ENCODE measurements at places on chromosomes 16 and 17. TPM values are rescaled to one million over a fixed set of nuclear protein-coding genes. Genes with fewer than 3 reads are reported as not detected.
A peak's percentile ranks its signal among the peaks of the same experiment; 100 is the strongest.

- no peaks in the 10 kb centered on the region for H3K36me3 ChIP-seq
- no peaks in the 10 kb centered on the region for H3K4me1 ChIP-seq
- no peaks in the 10 kb centered on the region for H3K27me3 ChIP-seq
- DNase-seq: no peak
- no peak overlapping the region for H3K27ac ChIP-seq
Observed at GRCh38 chr17:66441101-66441661, 138.8 kb downstream of the PRKCA start.

Gene HOXB8
- not detected for total RNA-seq

Gene ZDHHC1
- 33.3 TPM for total RNA-seq

GRCh38 chr16:70267516-70267915 lies 15.8 kb upstream of the EXOSC6 start:
- peak; percentile 18 for DNase-seq
- no peak overlapping the region for H3K27ac ChIP-seq
- H3K4me3 ChIP-seq: no peak overlapping the region
- H3K4me1 ChIP-seq: no peaks in the 10 kb centered on the region
- H3K27me3 ChIP-seq: no peaks in the 10 kb centered on the region

DNA sequence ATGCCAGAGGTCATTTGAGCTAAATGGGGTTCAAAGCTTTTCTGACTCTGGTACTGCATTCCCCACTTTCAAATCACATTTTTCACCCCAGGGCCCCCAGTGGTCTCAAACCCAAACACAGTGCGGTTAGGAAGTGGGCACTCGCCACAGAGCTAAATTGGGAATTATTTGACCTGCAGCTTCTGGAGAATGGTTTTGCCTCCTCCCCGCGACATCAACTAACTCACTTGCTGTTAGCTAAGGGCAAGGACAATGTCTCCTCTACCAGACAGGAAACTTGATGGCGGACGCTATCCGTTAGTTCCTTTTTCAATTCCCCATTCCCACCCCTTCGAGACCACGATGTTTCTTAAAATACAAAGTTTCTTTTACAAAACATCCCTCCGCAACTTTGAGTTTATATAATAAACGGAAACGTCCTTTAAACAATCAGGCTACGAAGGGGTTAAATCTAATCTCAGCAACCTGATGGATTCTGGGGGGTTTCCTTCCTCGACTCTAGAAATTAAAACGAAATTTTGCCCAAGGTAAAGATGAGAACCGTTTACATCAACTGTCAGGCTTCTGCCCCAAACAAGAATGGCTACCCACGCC lies 500 bp upstream of the KAT7 start:
- H3K36me3 ChIP-seq: no peaks in the 10 kb centered on the region
- peaks cover 43% of the 10 kb centered on the region for H3K4me1 ChIP-seq
- peak overlapping the region; percentile 99 for H3K27ac ChIP-seq

GRCh38 chr17:83176623-83177583 lies 97.5 kb downstream of the METRNL start:
- no peaks in the 10 kb centered on the region for H3K36me3 ChIP-seq
- no peak overlapping the region for H3K4me3 ChIP-seq
- peaks cover 19% of the 10 kb centered on the region for H3K4me1 ChIP-seq

- peaks cover 29% of the 10 kb centered on the region for H3K4me1 ChIP-seq
- no peak for DNase-seq
- H3K27me3 ChIP-seq: no peaks in the 10 kb centered on the region
- no peak overlapping the region for H3K27ac ChIP-seq
- H3K4me3 ChIP-seq: peak overlapping the region; percentile 96
Observed at GRCh38 chr17:30377574-30378240, 1.0 kb upstream of the CPD start.

DNA sequence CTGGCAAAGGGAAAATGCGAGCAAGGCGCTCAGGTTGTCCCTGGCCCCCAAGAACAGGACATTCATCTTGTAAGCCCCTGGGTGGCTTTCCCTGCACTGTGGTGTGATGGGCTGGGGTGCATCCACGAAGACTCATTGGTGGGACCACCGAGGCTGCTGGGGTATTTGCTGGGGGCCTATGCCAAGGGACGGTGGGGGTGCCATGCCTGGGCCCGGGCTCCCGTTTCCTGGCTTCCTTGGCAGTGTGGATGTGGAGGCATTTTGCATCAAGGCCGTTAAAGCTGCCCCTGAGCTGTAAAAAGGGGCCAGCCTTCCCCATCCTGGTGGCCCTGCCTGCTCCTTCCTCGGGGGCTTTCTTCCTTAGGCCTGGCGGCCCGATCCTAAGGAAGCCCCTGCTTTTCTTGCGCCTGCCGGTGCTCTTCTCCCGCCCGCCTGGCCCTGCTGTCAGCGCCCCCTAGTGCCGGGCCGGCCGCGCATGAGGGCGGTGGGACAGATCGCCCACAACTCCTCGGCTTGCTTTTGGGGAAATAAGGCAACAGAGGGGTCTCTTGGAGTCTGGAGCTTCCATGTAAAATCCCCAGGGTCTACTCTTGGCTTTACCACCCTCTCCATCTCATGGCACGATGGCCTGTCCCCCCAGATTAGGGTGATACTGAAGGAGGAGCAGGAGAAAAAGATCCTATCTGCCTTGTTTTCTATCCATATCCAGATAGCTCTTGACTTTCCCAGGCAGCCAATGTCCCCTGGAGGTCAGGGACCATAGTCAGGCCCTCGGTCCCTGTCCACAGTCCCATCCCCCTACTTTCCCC lies 9.8 kb upstream of the TBX2 start:
- H3K4me1 ChIP-seq: no peaks in the 10 kb centered on the region
- DNase-seq: peak; percentile 50
- no peak overlapping the region for H3K4me3 ChIP-seq
- H3K27ac ChIP-seq: no peak overlapping the region
- H3K36me3 ChIP-seq: no peaks in the 10 kb centered on the region
- no peaks in the 10 kb centered on the region for H3K27me3 ChIP-seq

DNA sequence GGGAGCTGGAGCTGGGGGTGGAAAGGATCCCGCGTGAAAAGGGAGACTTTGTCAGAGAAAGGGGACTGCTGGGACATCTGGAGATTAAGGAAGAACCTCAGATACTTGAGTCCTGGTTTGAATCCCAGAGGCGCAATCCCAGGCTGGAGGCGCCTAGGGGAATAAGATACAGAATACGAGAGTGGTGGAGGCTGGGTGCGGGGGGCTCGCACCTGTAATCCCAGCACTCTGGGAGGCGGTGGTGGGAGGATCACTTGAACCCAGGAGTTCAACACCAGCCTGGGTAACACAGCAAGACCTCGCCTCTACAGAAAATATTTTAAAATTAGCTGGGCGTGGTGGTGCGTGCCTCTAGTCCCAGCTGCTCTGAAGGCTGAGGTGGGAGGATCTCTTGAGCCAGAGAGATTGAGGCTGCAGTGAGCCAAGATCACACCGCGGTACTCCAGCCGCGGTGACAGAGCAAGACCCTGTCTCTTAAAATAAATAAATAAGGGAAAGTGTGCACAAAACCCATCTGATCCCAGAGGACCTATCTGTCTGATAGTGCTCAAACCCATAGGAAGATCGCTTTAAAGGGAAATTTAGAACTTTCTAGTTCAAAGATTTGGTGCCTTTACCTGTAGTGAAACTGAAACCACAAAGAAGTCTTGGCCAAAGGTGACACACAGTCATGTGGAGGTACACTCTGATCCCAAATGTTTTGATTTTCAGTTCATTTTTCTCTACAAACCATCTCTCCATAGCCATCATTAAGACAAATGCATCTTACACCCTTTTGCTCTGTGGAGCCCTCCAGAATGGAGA lies 617 bp upstream of the SCRN2 start:
- H3K4me3 ChIP-seq: no peak overlapping the region
- H3K36me3 ChIP-seq: peaks cover 8% of the 10 kb centered on the region
- no peak for DNase-seq
- H3K4me1 ChIP-seq: peaks cover 11% of the 10 kb centered on the region
- peak overlapping the region; percentile 63 for H3K27ac ChIP-seq

DNA sequence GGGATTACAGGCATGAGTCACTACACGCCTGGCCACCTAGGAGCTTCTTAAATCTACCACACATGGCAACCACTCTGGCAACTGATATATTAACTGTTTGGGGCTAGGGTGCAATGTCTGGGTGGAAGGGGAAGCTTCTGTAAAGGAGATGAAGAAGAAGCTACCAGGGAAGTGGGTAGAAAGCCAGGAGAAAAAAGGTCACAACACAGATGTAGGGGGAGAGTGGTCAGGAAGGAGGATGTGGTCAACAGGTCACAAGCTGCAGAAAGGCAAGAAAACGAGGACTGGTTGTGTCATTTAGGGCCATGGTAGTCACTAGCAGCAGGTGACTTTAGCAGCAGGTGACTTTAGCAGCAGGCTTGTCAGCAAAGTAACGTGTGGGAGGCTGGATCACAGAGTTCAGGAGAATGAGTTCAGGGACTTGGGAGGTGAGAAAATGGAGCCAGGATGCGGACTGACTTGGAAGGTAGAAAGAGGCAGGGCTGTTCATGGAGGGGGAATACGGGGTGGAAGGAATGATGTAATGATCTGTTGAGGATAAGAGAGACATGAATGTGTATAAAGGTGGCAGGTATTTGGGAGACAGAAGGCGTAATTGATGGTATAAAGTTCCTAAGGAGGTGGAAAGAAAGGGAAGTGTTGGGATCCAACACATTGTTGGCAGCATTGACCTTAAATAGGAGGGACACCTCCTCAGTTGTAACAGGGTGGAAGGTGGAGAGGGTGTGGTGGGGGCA lies 16.3 kb upstream of the WFIKKN2 start:
- H3K4me1 ChIP-seq: no peaks in the 10 kb centered on the region
- H3K27me3 ChIP-seq: no peaks in the 10 kb centered on the region
- H3K36me3 ChIP-seq: no peaks in the 10 kb centered on the region
- no peak overlapping the region for H3K27ac ChIP-seq
- no peak overlapping the region for H3K4me3 ChIP-seq
- no peak for DNase-seq

GRCh38 chr17:63596856-63597586 lies 3.7 kb upstream of the TACO1 start:
- H3K4me3 ChIP-seq: no peak overlapping the region
- H3K36me3 ChIP-seq: no peaks in the 10 kb centered on the region
- H3K4me1 ChIP-seq: peaks cover 11% of the 10 kb centered on the region
- H3K27me3 ChIP-seq: no peaks in the 10 kb centered on the region
- H3K27ac ChIP-seq: no peak overlapping the region

Gene ARL5C
- not detected for total RNA-seq

- H3K36me3 ChIP-seq: peaks cover 16% of the 10 kb centered on the region
- H3K4me1 ChIP-seq: no peaks in the 10 kb centered on the region
- no peak overlapping the region for H3K4me3 ChIP-seq
- no peak for DNase-seq
- H3K27ac ChIP-seq: no peak overlapping the region
Observed at GRCh38 chr16:2710021-2710710, 9.9 kb downstream of the PRSS27 start.

DNA sequence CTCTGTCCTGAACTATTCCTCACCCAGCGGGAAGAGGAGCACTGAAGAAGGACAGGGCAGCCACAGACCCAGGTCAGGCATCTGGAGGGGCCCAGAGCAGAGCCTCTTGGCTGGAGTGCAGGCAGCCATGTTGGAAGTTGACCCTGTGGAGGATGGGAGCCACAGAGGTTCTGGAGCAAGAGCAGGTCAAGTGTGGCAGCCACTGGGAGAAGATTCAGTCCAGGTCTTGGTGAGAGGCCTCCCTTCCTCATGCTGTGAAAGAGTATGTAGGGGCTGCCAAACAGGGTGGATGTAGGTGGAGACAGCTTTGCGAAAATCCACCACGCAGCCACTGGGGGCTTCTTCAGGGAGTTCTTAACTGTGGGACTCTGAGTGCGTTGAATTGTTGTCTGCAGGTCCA lies 590 bp upstream of the CD79B start:
- no peak overlapping the region for H3K4me3 ChIP-seq
- no peak for DNase-seq
- H3K4me1 ChIP-seq: peaks cover 10% of the 10 kb centered on the region
- no peaks in the 10 kb centered on the region for H3K36me3 ChIP-seq
- no peaks in the 10 kb centered on the region for H3K27me3 ChIP-seq
- no peak overlapping the region for H3K27ac ChIP-seq

DNA sequence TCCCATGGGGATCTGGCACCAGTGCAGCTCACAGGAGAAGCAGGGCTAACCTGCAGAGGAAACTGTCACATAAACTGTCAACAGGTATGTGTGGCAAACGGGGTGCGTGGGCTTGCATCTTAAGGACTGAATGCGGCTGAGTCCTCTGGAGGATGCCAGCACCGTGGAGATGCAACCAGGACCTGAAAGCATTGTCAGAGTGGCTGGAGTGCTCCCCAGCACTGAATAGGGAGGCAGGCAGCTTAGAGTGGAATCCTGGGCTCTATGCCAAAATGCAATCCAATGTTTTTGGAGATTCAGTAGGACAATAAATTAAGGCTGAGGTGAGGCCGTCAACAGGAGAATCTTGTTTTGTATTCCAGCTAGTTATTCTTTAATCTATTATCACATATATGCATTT lies 21.3 kb upstream of the SALL1 start:
- no peak overlapping the region for H3K4me3 ChIP-seq
- H3K4me1 ChIP-seq: peaks cover 6% of the 10 kb centered on the region
- H3K36me3 ChIP-seq: no peaks in the 10 kb centered on the region
- DNase-seq: no peak

- peaks cover 8% of the 10 kb centered on the region for H3K4me1 ChIP-seq
- peak overlapping the region; percentile 64 for H3K27ac ChIP-seq
- H3K36me3 ChIP-seq: no peaks in the 10 kb centered on the region
- no peak overlapping the region for H3K4me3 ChIP-seq
- DNase-seq: no peak
Observed at GRCh38 chr16:11372073-11372828, 27.0 kb downstream of the RMI2 start.

- H3K36me3 ChIP-seq: no peaks in the 10 kb centered on the region
- H3K27me3 ChIP-seq: no peaks in the 10 kb centered on the region
- peak; percentile 89 for DNase-seq
- peak overlapping the region; percentile 94 for H3K27ac ChIP-seq
- H3K4me1 ChIP-seq: peaks cover 33% of the 10 kb centered on the region
Observed at GRCh38 chr17:40531051-40531991, 29.9 kb upstream of the TNS4 start.

DNA sequence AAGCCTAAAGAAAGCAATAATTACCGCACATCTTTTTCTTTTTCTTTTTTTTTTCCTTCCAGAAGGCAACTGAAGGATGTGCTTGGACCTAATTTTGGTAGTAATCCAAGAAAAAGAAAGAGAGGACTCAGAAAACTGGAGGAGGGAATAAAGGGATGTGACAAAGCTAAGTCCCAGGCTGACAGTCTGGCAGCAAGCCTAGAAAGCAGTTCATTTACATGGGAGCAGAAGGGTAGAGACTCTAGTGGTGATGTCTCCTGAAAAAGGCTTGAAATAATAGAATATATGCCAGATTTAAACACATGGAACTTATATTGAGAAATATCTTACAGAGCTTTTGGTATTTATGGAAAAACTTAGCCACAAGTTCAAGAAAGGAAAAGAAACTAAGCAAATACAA lies 101.0 kb upstream of the SHISA6 start:
- no peak for DNase-seq
- no peaks in the 10 kb centered on the region for H3K36me3 ChIP-seq
- no peaks in the 10 kb centered on the region for H3K4me1 ChIP-seq
- H3K27ac ChIP-seq: no peak overlapping the region

GRCh38 chr17:48816438-48816773 lies 623 bp downstream of the TTLL6 start:
- no peak overlapping the region for H3K4me3 ChIP-seq
- no peak overlapping the region for H3K27ac ChIP-seq
- DNase-seq: no peak
- peaks cover 12% of the 10 kb centered on the region for H3K4me1 ChIP-seq
- H3K27me3 ChIP-seq: no peaks in the 10 kb centered on the region

Measured in thyroid gland (tissue), 4 donors.